ENCODE measurements at places on chromosomes 7 and 10. TPM values are rescaled to one million over a fixed set of nuclear protein-coding genes. Genes with fewer than 3 reads are reported as not detected.

DNA sequence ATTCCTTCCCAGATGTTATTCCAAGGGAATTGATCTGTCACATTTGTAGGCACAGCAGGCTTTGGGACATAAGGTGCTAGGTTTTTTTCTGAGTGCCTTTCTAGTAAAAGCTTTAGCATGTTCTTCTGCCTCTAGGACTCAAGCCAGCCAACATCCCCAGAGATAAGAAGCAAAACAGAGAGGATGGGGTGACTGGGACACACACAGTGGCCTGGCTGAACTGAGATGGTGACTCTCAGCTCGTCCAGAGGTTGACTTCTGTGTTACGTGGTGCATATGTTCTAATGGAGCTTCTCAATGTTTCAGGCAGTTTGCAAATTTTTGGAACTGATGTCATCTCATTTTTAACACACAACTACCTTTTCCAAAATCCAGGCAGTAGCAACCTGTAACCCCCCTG is 188.1 kb upstream of the CELF2 start:
- DNase-seq = no peak

PODXL gene
- total RNA-seq = 0.76 TPM

- DNase-seq = no peak
Observed at GRCh38 chr10:11921800-11922392, 98.7 kb downstream of the PROSER2 start.

DNA sequence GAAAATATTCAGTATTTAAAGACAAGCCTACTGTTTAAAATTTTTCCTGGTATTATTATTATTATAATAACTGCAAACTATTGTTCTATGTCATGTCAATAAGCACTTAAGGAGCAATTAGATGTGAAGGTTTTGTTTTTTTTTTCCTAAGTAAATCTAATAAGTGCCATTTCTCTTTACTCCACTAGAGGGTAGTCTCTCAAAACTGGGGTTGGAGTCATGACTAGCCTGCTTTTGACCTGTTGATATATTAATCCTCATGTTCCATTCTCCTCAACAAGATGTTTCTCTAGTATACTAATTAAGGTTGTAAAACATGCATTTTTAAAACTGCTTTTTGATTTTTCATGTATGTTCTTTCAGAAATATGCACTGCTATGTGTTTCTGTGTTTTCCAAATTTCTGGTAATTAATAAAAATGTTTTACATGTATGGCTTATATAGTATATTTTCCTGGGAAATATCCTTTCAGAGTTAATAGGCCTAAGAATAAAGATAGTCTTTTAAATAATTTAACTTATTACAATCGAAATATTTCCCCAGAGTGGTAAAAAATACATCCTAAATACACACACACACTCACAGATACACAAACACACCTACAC is 1.0 kb upstream of the LRRN3 start:
- no peak for DNase-seq

OR13A1 gene
- not detected for total RNA-seq

- no peak for DNase-seq
Observed at GRCh38 chr7:159032322-159032721, 112.3 kb downstream of the VIPR2 start.

DNA sequence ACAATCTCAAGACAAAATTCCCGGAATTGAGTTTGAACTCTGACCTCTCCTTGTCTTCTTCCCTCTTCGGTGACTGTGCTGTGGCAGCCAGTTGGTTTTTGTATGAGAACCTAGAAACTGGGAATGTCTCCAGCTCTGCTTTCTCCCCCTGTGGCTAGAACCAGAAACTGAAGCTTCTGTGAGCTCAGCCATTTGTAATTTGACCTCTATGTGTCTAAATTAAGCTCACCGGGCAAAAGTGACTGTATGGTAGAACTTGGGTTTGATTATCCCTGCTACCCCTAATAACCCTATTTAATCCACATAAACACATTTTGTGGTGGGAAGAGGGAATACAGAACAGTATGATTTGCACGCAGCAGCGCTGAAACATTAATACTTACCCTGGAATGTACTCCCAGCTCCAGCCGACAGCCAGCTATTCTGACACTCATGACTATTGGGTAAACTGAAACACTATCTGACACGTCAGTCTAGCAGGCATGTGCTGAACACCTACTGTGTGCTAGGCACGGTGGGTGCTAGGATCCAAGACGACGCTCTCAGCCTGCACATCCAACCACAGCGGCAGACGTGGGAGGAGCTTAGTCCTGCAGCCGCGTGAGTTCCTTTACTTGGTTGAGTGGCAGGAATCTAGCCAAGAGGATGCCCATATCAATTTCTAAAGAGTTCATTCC is 324.8 kb downstream of the SFMBT2 start:
- DNase-seq = no peak

DNA sequence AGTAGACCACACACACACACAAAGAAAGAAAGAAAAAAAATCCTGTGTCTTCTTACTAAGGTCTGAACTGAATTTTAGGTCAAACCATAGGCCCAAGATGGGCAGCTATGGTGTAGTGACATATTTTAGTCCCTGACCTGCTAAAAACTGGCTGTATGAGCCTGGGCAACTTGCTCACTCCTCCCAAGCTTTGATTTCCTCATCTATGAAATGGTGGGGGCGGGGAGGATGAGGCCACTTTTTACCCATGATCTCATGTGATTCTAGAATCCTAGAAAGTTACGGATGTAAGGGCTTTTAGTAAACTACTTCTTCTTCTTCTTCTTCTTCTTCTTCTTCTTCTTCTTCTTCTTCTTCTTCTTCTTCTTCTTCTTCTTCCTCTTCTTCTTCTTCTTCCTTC is 6.1 kb upstream of the CCL24 start:
- no peak for DNase-seq

GRCh38 chr10:98509745-98510144 is 63.0 kb upstream of the HPS1 start:
- DNase-seq = no peak

GRCh38 chr7:156640949-156641485 is 443 bp downstream of the RNF32 start:
- DNase-seq = peak; percentile 72

DNA sequence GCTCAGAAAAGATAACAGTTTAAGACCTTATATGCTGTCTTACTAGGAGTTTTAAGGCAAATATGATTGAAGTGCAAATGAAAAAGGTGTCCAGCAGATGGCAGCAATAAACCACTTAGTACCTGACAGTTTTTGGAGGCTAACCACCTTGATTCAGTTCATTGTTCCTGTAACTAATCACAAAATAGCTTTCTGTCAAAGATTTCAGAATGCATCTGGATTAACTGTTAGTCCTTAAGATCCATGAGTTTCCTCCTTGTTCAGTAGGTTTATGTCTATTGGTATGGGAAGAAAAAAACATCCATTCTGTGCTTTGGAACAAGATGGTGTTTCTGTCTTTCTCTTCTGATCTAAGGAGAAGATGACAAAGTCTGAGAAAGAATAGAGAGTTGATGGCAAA is 46.6 kb downstream of the CCSER2 start:
- DNase-seq = no peak

GRCh38 chr10:132878091-132878729 is 64.2 kb downstream of the CFAP46 start:
- DNase-seq = no peak

- DNase-seq = no peak
Observed at GRCh38 chr7:6012355-6013104, 3.5 kb downstream of the AIMP2 start.

DNA sequence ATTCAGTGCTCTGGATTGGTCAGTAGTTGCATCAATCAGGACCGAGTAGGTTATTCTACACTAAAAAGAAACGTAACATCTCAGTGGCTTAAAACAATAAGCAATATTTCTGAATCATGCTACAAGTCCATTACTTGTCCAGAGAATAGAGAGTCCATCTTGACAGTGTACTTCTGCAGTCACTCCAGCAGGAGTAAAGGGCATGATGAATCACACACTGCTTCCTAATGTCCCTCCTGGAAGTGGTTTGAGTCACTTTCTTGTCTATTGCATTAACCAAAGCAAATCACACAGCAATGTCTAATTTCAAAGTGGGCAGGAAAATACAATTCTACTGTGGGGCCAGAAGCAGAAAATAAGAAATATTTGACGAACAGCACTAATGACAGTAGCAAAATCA is 124.8 kb downstream of the TSPAN12 start:
- DNase-seq = no peak

DNA sequence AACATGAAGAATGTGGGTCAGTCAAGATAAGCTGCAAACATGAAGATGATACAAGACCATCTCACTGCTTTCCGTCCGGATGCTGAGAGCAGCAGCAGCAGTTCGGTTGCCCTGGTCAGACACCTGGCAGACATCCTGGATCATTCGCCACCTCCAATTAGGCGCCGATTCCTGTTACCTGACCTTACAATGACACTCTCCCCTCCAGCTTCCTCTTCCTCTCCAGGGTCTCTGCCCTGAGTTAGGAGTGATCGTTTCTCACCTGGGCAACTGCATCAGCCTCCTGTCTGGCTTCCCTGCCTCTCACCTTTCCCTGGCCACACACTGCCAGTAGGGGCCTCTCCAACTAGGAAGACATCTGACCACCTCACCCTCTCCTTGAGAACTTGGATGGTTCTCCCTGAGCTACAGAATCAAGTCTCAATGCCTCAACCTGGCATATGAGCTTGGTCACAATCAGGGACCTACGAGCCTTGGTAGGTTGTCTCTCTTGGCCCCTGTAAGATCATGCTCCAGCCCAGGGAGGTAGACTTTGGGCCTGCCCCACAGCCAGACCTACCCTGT is 31.4 kb upstream of the ENO4 start:
- no peak for DNase-seq

DNA sequence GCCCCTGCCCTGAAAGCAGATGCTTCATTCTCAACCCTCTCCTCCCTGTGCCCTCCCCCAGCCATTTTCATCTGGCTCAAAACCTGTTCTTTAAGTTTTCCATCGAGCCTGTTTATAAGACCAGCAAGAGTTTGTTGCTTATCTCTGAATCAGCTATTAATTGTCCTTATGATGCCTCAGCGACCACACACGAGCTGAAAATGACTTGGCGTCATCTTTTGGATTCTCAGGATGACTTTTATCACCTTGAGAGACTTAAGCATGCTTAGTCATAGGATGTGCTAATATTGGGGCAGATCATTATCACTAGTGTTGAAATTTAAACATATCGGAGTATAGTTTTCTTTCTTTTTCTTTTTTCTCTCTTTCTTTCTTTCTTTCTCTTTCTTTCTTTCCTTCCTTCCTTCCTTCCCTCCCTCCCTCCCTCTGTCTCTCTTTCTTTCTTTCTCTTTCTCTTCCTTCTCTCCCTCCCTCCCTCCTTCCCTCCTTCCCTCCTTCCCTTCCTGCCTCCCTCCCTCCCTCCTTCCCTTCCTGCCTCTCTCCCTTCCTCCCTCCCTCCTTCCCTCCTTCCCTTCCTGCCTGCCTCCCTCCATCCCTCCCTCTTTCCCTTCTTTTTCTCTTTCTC is 184.5 kb downstream of the PHTF2 start:
- no peak for DNase-seq

DNA sequence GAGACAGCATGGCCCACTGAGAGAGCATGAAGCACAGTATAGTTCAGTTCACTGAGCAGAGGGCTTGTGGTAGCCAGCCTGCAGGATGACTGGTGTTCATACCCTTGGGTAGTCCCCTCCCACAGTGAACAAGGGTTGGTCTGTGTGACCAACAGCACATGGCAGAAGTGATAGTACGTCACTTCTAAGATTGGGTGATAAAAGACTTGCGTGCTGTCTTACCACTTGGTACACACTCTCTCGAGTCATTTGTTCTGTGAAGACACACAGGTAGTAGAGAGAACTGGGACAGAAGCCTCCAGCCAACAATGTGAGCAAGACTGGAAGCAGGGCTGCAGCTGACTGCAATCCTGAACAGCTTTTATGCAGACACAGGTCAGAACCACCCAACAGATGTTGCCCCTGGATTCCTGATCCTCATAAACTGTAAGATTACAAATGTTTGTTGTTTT is 14.6 kb downstream of the EPC1 start:
- DNase-seq = peak; percentile 80

GRCh38 chr10:118501171-118501570 is 94.3 kb downstream of the PRLHR start:
- DNase-seq = no peak

DNA sequence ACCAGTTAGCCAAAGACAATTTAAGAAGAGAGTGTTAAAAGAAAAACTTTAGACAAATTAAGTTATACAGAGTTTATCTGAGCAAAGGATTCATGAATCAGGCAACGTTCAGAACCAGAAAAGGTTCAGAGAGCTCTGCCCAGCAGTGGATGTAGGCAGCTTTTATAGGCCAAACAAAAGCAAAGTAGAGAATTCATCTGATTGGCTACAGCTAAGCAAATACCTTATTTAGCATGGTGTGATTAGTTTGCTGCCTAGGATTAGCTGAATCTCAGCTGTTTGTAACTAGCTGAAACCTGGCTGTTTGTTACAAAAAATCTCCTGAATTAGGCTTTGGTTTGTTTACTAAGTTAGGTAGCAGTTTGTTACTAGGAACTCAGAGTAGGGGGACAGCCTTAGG is 66.0 kb downstream of the SLC25A40 start:
- no peak for DNase-seq

DNA sequence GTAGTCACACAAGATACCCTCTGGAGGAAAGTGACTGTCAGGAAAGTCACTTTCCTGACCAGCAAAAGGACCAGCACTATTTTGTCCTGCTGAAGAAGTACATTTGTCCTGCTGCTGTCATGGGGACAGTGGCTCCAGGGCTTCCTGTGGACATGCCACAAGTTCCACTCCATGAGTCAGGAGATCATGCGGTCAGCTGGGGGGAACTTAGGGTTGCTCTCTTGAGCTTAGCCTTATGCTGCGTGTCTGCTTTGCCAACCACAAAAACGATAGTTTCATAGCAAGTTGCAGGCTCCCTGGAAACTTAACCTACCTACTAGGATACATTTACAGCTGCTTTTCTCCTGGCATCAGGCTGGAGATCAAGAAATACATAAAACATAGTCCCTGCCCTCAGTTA is 19.8 kb upstream of the ALOX5 start:
- no peak for DNase-seq

- no peak for DNase-seq
Observed at GRCh38 chr7:69620063-69620462, 21.8 kb downstream of the AUTS2 start.

- DNase-seq = no peak
Observed at GRCh38 chr10:86943316-86944030, 13.9 kb downstream of the MMRN2 start.

GRCh38 chr10:85620807-85621206 is 745.8 kb downstream of the GRID1 start:
- no peak for DNase-seq

DNA sequence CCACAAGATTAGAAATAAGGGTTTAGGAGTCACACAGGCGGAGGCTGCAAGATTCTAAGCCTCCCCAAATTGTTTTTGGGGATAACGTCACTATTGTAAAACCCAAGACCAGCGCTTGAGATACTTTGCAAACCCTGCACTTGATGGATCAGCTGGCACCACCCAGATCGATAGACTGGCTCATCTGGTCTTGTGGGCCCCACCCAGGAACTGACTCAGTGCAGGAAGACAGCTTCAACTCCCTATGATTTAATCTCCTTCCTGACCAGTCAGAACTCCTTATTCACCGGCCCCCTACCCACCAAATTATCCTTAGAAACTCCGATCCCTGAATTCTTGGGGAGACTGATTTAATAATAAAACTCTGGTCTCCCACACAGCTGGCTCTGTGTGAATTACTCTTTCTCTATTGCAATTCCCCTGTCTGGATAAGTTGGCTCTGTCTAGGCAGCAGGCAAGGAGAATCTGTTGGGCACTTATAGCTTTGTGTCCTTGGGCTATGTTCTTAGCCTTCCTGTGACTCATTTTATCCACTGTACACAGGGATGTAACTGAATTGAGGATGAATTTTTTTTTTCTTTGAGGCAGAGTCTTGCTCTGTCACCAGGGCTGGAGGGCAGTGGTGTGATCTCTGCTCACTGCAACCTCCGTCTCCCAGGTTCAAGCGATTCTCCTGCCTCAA is 64.4 kb upstream of the CARD11 start:
- no peak for DNase-seq
